RWPE1 (cell line): ENCODE measurements at places on chromosomes 4 and X.

GRCh38 chrX:21996872-21997455 lies 35.2 kb upstream of the PHEX start:
- peak; percentile 36 for DNase-seq

GRCh38 chr4:85298037-85298436 lies 176.9 kb upstream of the ARHGAP24 start:
- DNase-seq, result no peak

GRCh38 chr4:67638136-67638535 lies 62.8 kb downstream of the UBA6 start:
- DNase-seq, result no peak

GRCh38 chrX:30791296-30792278 lies 97.5 kb downstream of the TAB3 start:
- no peak for DNase-seq

- peak; percentile 53 for DNase-seq
Observed at GRCh38 chr4:68175562-68176155, 46.0 kb upstream of the TMPRSS11F start.

DNA sequence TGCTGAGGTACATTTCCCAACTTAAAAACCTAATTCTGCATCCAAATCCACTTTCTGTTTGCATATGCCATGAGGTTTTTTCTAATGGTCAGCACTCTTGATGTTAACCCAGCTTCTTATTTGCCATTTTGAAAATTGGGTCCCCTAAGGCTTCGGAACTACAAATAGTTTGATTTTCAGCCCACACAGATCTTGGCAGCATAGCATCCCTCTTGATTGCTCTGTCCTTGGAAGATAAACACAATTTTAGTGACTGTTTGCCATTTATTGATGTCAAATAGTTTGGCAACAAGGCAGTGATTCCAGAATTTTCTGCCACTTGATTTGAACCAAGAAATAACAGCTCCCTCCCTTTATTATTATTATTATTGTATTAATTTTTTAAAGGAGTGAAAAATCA lies 696.9 kb downstream of the RAB28 start:
- DNase-seq, result no peak

DNA sequence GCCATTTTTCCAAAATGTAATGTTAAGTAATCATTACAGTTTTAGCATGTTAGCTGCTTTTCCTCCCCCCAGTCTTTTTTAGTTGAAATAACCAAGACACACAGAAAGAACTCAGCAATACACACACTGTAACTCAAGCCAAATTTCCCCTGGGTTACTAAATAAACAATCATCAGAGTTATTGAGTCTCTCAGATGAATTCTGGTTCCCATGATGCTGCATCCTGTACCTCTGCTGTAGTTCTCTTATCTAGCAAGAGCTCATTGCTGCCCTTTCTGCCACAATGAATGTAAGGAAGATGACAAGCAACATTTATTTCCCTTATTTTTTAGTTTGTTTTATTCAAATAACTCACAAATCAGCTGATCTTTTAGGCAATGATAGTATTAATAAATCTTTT lies 185.1 kb downstream of the ARHGAP6 start:
- no peak for DNase-seq

DNA sequence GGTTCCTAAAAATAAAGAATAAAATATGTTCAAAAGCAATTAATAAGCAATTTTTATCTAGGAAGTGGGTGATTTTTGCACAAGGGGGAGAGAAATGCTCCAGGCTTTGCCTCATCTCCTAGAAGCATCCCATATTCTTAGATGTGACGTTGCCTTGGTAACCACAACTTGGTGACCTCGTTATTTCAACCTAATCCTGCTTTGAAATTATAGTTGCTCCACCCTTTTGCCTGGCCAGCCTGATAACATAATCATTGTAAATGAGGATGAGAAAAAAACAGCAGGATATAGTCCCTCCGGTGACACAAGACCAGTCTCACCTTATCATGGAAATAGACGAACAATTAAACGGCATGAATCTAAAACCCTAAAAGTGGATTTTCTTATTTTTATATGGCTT lies 194.4 kb downstream of the QDPR start:
- DNase-seq, result no peak

- DNase-seq, result no peak
Observed at GRCh38 chr4:81196126-81196650, 18.8 kb downstream of the PRKG2 start.

- no peak for DNase-seq
Observed at GRCh38 chr4:184951668-184952160, 66.6 kb upstream of the HELT start.

DNA sequence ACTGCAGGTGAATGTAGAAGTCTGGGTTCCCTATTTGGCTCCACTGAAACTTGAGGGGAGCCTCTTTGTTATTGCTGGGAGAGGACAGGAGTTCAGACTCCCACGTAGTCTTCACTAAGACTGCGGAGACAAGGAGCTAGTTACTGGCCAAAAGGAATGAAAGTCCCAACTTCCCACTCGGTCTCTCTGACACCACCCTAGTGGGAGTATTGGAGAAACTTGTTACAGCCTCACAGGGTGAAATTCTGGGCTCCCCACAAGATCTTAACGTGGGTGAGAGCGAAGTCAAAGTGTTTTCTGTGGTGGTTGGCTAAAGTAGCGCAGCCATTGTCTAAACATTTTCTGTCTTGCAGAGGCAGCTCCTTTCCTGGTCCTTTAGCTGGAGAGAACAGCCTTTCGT lies 13.5 kb downstream of the MYOZ2 start:
- no peak for DNase-seq

DNA sequence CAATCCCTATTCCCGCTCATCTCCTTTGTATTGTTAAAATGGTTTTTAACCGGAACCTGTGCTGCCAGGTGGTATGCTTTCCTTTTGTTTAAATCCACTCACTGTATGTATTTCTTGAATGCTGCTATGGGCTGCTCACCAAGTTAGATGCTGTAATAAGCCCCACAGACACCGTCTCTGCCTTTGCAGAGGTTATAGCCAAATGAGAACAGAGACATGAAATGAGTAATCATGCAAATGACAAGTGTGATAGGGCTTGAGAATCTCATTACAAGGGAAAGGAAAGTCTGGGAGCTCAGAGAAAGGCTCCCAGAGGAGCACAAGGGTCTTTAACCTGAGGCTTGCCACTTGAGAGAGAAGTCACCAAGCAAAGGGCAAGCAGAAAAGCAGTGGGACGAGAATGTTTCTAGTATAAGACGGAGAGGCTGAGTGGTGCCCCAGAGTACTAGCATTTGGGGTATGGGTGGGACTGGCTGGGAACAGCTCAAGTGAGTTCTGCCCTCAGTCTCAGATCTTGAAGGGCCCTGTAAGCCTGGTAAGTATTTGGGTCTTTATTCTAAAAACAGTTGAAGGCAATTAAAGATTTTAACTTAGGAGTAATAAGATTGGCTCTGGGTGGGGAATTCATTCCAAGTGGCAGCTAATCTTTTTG lies 110.8 kb upstream of the H2AZ1 start:
- DNase-seq, result no peak

DNA sequence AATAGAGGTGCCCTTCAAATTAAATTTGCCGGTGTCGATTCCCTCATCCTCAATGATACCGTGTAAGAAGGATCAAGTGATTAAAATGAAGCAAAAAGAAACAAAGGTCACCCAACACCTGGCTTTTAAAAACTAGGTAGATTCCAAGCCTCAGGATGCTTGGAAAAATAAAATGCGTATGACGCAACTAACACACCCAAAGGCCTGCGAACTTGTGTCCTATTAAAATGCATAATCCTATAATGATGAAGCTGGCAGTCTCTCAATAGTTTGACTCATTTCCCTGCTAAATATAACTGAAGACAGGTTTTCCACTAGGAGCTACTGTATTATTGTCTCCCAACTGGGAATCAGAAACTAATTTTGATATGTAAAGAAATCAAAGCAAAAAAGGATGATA lies 263.2 kb downstream of the DHX15 start:
- peak; percentile 71 for DNase-seq

GRCh38 chrX:69033936-69034335 lies 131.3 kb downstream of the PJA1 start:
- DNase-seq, result no peak

DNA sequence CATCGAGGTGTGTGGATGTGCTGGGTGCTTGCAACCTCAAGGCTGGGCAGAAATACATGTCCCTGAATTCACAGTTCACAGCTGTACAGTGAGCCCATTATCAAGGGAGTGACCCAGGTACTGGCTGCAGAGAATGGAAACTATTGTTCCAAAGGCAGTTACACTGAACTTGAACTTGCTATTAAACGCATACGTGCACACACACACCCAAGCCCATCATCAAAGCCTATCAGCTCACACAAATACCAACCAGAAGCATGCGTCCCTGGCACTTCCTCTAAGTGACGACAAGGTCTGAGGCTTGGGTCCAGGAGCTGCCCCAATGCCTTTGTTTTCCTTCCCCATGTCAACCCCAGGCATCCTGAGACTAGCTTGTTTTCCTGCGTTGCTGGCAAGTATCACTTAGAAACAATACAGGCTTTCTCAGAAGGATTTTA lies 88.6 kb downstream of the IRF2 start:
- no peak for DNase-seq

DNA sequence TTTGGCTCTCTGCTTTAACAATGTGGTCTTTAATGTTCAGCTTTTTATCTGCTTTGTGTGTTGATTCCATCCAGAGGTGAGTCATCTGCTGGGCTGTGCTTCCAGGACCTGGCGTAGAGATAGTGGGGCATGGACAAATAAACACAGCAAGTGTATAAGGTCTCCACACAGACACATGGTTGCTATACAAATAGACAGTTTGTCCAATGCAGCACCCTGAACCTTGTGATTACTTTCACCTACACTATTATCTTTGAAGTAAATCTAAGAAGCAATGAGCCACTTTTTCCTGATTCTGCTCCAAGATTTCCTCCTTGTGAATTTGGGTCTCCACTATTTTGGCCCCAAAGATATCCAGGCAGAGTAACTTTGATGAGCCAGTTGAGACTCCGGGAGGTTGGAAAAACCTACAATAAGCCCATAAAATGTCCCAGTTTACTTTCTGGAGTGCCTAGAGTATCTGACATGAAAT lies 12.1 kb downstream of the PPARGC1A start:
- no peak for DNase-seq

DNA sequence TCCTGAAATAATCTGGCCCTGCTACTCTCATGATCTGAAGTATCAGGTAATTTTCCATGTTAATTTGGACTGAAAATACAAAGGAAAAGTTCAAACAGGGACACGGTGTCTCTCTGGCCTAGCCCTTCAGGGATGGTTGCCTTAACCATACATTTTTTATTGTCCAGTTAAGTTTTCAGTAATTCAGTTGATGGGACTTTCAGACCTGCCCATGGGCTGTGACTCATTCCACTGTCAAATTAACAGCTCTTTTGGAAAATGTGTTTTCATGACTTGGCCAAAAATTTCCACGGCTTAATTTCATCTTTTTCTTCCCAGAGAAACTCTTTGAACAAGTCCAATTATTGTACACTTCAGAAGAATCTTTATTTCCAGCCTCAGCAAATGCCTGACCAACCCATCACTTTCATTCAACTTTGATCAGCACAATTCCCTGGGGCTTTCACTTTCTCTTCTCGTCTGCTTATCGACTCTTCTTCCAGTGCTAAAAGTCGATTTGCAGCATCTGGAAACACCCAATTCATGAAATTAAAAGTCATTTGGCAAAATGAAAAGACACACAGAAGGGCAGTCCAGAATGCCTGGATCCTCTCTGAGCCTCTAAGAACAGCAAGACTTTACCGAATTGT lies 293.9 kb downstream of the RAB28 start:
- DNase-seq, result no peak
